ENCODE measurements at places on chromosomes 2 and 18. TPM values are rescaled to one million over a fixed set of nuclear protein-coding genes. Genes with fewer than 3 reads are reported as not detected.

DNA sequence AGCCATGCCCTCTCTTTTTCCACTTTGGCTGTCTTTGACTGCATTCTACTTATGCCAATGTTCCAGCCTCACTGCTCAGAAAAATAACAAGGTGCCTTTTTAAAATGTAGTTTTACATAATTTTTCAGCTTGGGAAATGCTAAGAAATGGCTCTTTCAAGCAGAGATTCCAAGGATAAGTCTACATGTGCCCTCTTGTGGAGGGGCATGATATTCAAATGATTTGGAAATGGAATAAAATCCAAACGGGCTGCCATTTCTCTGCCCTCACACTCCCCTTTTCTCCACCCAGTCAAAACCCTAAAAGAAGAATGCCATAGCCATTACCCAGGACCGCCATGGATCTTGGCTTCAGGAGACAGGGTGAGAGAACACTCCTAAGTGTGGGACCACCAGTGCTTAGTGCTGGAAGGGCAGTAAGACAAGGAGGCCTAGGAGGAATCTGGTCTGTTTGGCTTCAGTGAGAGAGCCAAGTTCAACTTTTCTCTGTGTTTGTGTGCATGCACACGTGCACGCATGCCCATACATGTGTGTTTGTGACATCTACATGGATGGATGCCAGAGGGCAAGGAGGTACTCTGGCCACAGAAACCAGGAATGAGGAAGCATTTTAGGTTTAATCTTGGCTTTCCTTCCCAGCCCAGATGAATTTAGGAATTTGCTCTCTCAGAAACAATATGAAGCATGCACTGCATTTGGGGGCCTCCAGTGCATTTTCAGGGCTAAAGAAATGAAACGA lies 174.0 kb upstream of the SLC14A2 start:
- no peak for DNase-seq

The PRKAG3 gene
- not detected for total RNA-seq

DNA sequence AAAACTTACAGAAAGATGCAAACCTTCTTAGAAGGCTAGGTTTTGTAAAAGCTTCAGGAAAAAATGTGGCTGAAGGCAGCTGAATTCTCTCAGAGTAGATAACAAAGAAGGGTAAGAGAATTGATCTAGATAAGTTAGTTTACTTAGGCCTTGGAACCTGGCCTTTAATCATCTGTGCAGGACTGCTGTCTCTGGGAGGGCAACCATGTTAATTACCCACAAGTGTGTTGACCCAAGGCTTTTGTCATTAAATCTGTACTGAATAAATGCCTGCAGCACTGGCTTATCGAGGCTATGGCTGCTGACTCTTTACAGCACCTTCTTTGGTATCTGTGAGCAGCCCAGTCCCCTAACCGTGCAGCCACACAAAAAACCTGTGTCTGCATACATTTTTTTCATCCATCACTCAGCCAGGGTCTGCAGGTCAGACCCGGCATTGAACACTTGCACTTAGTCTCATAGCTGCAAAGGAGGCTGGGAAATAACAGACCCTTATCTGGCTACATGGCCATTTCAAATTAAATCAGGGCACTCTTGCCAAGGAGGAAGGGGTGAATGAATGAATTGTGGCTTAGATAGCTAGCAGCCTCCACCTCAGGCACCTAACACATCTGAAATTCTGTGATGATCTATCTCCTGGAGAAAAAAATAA lies 120.2 kb upstream of the MSH2 start:
- DNase-seq: no peak

- DNase-seq: no peak
These were observed 49.9 kb upstream of the PARD3B start for GRCh38 chr2:204495381-204495780.

The CXCR4 gene
- 0.33 TPM for total RNA-seq

- DNase-seq: no peak
These were observed 3.9 kb downstream of the MAPRE2 start for GRCh38 chr18:35045121-35045520.

The CRYGC gene
- total RNA-seq: not detected

The PRSS56 gene
- total RNA-seq: not detected

DNA sequence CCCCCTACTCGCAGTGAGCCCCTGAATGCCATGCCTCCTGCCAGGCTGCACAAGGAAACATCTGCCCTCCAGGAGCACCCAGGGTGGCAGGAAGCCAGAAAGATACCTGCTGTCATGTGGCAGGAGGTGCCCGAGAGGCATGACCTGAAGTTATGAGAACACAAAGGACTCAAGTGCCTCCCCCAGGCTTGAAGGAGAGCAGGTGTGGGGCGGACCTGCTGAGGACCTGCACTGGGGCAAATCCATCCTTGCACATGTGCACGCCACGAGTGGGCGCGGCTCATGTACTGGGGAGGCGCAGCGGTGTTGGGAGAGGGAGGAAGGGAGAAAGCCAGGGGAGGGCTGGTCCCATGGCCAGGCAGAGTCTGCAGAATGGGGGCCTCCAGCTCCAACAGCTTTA lies 26.9 kb downstream of the SDC1 start:
- peak; percentile 70 for DNase-seq

The IL37 gene
- not detected for total RNA-seq

The BOLL gene
- total RNA-seq: not detected

GRCh38 chr2:9416267-9416961 lies 6.9 kb downstream of the ITGB1BP1 start:
- no peak for DNase-seq

GRCh38 chr2:130951018-130951417 lies 114.3 kb downstream of the ARHGEF4 start:
- no peak for DNase-seq

GRCh38 chr2:133142087-133142486 lies 426.2 kb downstream of the NCKAP5 start:
- no peak for DNase-seq

DNA sequence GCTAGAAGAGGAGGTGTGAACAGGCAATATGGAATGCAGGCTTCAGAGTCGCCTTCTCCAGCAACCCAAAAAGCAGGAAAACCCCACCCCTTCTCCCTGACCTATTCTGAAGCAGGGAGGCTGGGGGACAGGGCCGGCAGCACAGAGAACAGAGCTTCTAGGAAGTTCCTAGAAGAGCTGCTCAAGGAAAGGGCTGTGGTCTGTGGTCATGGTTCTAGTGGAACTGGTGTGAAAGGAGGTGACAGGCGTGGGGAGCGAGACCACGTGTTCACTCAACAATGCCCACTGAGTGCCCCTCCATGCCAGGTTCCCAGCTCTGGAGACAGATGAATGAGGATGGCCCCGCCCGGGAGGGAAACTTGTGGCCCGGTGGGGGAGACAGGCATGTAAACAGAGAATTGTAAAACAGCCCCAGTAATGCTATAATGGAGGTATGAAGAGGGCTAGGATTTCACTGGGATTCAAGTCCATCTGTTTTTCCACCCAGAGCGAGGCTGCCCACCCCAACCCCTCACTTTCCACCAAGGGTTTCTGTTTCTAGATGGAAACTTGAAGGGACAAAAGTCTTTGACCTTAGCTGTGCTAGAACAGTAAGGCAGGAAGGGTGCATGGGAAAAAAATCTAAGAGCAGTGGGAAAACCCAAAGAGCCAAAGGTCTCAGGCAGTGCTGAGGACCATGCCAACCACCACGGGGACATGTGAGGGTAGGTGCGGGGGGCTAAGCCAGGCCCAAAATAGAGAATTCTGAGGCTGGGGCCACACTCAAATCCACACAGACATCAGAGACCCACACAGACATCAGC lies 71.8 kb downstream of the TNS1 start:
- no peak for DNase-seq

GRCh38 chr2:55168221-55169154 lies 63.6 kb downstream of the CLHC1 start:
- peak; percentile 79 for DNase-seq

The CNDP1 gene
- total RNA-seq: not detected

GRCh38 chr2:68387408-68388350 lies 22.6 kb downstream of the PLEK start:
- no peak for DNase-seq

- no peak for DNase-seq
These were observed 64.9 kb downstream of the ZCCHC2 start for GRCh38 chr18:62587689-62588088.

The HMSD gene
- not detected for total RNA-seq

- no peak for DNase-seq
These were observed 16.5 kb downstream of the SGPP2 start for GRCh38 chr2:222440673-222441422.

The CTAGE1 gene
- total RNA-seq: not detected

The ACMSD gene
- total RNA-seq: not detected

DNA sequence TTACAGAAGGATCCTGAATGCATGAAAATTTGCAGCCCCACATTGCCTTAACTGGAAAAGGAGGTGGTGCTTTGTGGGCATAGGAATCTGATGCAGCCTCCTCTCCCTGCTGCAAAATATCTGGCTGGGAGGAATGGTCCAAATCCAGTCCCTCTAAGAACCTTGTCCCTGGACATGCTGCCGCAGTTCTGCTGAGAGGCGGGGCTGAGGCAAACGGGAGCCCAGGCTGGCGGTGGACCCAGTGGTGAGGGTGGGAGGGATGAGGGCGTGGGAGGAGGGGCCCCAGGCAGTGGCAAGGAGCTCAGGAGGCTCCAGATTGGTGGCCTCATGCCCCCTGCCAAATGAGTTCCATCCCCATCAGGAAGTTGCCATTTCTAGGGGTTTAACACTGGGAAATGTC lies 36.2 kb downstream of the ZAP70 start:
- no peak for DNase-seq

The NEB gene
- 2.3 TPM for total RNA-seq

The GLI2 gene
- total RNA-seq: 1.3 TPM

The PTPRN gene
- total RNA-seq: 19.8 TPM

DNA sequence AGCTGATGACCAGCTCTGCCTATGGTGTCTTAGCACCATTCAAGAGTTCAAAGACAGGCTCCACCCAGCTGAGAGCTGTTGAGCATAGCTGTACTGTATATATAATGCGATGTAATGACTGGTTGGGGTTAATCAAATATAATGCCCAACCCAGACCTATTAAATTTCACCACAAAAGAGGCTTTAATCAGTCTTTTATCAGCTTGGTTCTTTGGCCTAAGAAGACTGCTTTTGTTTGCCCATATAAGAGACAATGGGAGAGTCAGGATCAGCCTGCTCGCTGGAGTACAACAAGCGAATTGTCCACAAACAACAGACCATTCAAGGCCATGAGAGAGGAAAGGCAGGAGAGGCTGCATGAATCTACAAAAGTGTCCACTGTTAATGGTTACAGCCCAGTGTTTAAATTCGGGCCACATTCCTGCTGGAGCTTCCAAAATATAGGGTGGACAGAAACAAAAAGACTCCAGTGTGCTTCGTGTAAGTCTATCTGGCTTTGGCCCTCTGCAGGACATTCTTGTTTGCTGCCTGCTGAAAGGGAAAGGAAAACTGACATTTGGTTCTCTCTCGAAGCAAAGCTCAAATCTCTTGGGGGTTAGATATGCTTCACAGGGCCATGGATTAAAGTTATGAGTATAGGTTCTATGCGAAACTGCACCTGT lies 299.0 kb upstream of the FBXO11 start:
- no peak for DNase-seq

The ALPI gene
- not detected for total RNA-seq

- no peak for DNase-seq
These were observed 122.5 kb downstream of the FHOD3 start for GRCh38 chr18:36419900-36420531.

DNA sequence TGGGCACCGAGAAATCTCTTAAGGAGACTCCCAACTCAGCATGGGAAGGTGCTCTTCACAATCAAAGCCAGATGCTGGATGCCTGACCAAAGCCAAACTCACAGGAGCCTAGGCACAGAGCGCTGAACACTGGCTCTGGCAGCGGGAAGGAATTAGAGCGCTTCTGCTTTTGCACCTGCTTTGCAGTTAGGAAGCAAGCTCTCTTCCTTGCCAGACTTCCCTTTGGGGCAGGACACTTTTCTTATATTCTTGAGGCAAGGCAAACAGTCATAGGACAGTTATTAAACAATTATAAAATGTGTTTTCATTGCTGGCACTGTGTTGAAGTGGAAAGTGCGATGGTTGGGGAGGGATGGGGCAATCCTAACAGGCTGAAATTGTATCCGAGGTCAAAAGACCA lies 79.6 kb upstream of the DNMT3A start:
- DNase-seq: no peak

The UCN gene
- total RNA-seq: 2.9 TPM

DNA sequence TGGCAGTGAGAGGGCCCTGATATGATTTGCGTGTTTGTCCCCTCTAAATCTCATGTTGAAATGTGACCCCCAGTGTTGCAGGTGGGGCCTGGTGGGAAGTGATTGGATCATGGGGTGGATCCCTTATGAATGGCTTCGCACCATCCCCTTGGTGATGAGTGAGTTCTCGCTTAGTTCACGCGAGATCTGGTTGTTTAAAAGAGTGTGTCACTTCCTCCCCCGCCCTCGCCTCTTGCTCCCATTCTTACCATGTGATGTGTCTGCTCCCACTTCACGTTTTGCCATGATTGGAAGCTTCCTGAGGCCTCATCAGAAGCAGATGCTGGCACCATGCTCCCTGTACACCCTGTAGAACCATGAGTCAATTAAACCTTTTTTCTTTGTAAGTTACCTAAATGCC lies 319.9 kb upstream of the ID2 start:
- DNase-seq: no peak

DNA sequence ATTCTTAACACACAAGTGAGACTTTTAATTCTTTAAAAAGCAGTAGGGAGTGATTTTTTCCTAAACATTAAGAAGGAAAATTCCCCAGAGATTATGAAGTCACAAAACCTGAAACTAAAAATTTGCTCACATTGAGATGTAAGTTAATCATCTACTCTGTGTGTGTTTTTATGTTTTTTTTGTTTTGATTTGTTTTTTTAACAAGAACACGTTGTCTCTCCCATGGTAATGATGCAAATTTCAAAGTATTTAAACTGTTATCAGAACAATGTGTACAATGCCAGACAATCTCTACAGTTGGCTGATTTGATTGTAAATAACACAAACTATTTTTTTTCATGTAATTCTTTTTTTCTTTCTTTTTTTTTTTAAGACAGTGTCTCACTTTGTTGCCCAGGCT lies 71.5 kb downstream of the COLEC12 start:
- DNase-seq: no peak

The GPBAR1 gene
- 3.1 TPM for total RNA-seq

DNA sequence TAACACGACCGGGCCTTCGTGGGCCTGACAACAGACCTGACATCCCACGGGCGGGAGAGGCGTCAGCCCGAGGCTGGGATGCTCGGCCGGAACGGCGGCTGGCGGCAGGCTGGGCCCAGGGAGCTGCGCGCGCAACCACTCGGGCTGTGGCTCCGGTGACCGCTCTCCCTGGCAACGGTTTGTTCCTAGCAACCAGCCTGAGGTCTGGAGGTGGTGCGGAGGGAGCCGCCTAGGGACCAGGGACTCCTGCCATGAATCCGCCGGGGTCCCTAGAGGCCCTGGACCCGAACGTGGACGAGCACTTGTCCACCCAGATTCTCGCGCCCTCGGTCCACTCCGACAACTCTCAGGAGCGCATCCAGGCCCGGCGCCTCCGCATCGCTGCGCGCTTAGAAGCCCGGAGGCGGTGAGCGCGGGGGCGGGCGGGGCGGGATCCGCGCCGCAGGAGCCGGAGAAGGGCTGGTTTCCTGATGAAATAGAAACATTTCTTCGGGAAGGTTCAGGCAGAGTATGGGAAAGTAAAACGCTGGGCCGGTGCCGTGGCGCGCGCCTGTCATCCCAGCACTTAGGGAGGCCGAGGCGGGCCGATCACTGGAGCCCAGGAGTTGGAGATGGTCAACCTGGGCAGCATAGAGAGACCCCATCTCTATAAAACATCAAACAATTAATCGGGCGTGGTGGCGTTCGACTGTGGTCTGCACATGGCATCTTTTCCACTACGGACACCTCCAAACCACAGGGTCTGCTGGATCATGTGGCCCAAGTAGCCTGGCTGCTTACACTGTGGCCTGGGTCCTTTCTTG lies at the start of gene DRC1:
Gene DRC1, plus strand, starts transcription at position 182 of the 803 bp plus-strand sequence. Its CDS starts 70 bp downstream, at position 252.
- peak; percentile 61 for DNase-seq

Data from body of pancreas (tissue), 4 donors.